ENCODE measurements at places on chromosomes 7 and 10.

GRCh38 chr7:92988051-92988450 is 129.7 kb downstream of the SAMD9 start:
- no peaks in the 10 kb centered on the region for H3K27me3 ChIP-seq
- H3K4me3 ChIP-seq: no peak overlapping the region
- H3K27ac ChIP-seq: no peak overlapping the region
- DNase-seq: no peak
- no peaks in the 10 kb centered on the region for H3K36me3 ChIP-seq
- H3K4me1 ChIP-seq: no peaks in the 10 kb centered on the region

DNA sequence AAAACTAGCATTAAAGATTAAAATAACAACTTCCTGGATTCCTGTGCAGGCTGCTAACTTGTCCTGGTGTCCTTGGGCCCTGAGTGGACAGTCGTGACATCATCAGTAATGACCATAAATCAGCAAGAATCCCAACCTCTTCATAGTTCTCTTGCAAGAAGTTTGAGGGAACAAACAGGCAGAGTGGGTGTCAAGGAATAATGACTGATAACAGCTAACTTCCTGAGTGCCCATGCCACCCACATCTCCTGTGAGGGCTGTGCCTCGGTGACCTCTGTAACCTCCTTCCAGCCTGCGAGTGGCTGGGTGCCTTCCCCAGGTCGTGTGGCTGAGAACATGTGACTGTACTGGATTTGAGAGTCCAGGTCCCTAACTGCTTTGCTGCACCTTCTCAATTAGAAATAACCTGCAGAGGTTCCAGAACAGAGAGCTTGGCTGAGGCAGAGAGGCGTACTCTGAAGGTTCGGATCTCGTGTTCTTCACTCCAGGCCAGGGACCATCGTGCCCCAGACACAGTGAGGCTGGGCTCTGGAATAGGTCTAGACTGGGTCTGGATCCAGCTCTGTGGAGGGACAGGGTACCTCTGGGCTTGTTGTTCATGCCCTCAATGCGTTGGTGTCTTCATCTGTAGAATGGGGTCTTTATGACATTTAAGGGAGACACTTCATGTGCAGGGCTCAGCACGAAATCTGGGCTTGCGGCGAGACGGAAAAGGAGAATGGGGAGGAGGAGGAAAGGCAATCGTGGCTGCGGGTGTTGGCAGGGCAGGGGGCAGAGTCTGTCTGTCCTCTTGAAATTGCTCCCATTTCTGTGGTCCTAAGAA is 313.1 kb upstream of the ZNF32 start:
- peak; percentile 15 for DNase-seq
- H3K4me3 ChIP-seq: no peak overlapping the region
- H3K27ac ChIP-seq: peak overlapping the region; percentile 14

DNA sequence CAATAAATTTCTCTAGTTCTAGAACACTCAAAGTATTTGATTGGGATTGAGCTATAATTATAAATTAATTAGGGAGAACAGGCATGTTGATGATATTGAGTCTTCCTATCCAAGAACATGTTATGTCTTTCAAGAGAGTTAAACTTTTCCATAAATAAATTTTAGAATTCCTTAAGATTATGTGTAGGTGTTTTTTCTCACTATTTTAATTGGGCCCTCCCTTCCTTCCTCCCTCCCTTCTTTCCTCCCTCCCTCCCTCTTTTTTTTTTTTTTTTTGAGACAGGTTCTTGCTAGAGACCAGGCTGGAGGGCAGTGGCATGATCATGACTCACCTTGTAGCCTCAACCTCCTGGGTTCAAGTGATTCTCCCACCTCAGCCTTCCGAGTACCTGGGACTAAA is 20.2 kb downstream of the EXOC6 start:
- H3K4me3 ChIP-seq: no peak overlapping the region
- no peaks in the 10 kb centered on the region for H3K36me3 ChIP-seq
- DNase-seq: no peak
- H3K4me1 ChIP-seq: no peaks in the 10 kb centered on the region
- no peak overlapping the region for H3K27ac ChIP-seq

- no peaks in the 10 kb centered on the region for H3K4me1 ChIP-seq
- peak overlapping the region; percentile 76 for H3K27ac ChIP-seq
- H3K27me3 ChIP-seq: no peaks in the 10 kb centered on the region
- DNase-seq: no peak
These were observed 41.6 kb upstream of the MET start for GRCh38 chr7:116630357-116630756.

DNA sequence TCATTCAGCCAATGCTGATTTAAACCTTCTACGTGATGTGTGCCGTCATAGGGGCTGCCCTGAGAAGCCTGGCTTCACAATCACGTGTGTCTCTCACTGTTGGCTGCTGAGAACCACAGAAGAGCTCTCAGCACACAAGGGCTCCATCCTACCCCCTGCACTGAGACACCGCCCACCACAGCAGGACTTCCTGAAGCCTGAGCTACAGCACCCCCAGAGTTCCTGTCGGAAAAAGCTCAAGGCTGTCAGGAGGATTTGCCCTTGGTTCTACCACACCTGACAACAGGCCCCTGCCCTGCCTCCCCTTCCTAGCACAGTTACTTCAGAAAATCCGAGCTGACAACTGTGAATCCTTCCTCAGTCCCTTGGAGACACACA is 191.9 kb downstream of the MAD1L1 start:
- H3K27me3 ChIP-seq: no peaks in the 10 kb centered on the region
- H3K36me3 ChIP-seq: peaks cover 3% of the 10 kb centered on the region
- no peak for DNase-seq
- H3K27ac ChIP-seq: no peak overlapping the region
- H3K4me3 ChIP-seq: no peak overlapping the region

- H3K4me1 ChIP-seq: peaks cover 9% of the 10 kb centered on the region
- H3K27me3 ChIP-seq: no peaks in the 10 kb centered on the region
- no peak overlapping the region for H3K4me3 ChIP-seq
These were observed 47.2 kb upstream of the RHEB start for GRCh38 chr7:151566897-151567320.

DNA sequence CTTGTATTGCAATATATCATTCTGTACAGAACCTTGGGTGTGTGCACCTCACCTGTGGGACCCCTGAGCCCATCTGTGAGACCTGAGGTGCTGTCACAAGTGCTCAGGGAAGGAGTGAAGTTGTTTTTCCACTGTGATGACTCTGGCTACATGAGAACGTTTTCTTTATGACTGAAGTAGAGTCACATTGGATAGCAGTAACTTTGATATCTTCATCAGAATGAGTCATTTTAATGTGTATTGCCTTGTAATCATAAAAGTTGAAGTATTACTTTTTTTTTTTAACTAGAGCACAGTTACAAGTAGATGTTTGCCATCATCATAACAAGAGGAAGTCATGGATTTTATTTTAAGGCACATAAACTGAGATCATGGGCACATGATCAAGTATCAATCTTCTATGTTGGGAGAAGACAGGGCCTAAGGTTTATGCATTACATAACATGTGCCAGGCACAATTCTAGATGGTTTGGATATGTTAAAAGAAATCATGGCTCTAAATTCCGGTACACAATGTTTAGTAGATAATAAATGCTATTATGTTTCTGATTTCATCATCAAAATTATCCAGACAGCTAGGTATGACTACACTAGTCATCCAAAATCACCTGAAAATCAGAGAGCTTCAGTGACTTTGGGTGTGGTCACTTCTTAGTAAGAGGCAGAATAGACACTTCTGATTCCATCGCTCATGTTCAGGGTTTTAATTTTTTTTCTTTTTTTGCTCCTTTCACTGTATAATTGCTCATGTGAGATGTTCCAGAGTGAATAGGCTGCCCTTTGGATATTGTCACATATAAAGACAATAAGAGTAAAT is 82.7 kb upstream of the KLF6 start:
- H3K27ac ChIP-seq: no peak overlapping the region
- no peaks in the 10 kb centered on the region for H3K27me3 ChIP-seq
- no peaks in the 10 kb centered on the region for H3K4me1 ChIP-seq

- DNase-seq: no peak
- no peak overlapping the region for H3K4me3 ChIP-seq
- no peaks in the 10 kb centered on the region for H3K27me3 ChIP-seq
These were observed 307.6 kb downstream of the GFRA1 start for GRCh38 chr10:115965376-115965775.

DNA sequence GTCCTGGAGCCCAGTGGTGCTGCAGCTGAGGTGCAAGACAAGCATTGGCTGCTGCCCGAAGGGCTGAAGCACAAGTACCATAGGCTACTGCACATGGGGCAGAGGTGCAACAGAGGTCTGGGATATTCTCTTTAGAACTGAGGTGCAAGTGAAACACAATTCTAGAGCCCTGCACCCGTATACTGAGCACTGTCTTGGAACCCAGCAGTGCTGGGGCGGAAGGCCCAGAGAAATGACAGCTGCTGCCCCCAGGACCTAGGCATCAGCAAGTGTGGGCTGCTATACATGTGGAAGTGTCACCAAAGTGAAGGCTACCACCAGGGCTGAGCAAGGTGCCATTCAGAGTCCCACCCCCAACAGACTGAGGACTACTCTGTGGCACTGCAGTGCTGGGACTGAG is 393.6 kb upstream of the STEAP1 start:
- no peaks in the 10 kb centered on the region for H3K27me3 ChIP-seq
- no peak overlapping the region for H3K4me3 ChIP-seq
- DNase-seq: no peak
- H3K4me1 ChIP-seq: no peaks in the 10 kb centered on the region
- H3K36me3 ChIP-seq: no peaks in the 10 kb centered on the region
- H3K27ac ChIP-seq: no peak overlapping the region

- peak within 1 kb of the TSS; percentile 68 for H3K4me3 ChIP-seq
- no peaks in the 10 kb centered on the region for H3K27me3 ChIP-seq
- H3K27ac ChIP-seq: peak within 1 kb of the TSS; percentile 87
- peaks cover 7% of the 10 kb centered on the region for H3K4me1 ChIP-seq
- H3K36me3 ChIP-seq: no peaks in the 10 kb centered on the region
These were observed at the start of gene KIF20B for GRCh38 chr10:89701242-89702120. KIF20B (plus strand) TSS chr10:89701590; CDS start chr10:89705295, 3,705 bp downstream.

- H3K36me3 ChIP-seq: no peaks in the 10 kb centered on the region
- H3K4me3 ChIP-seq: no peak overlapping the region
- DNase-seq: no peak
- no peak overlapping the region for H3K27ac ChIP-seq
- peaks cover 65% of the 10 kb centered on the region for H3K27me3 ChIP-seq
- H3K4me1 ChIP-seq: no peaks in the 10 kb centered on the region
These were observed 3.1 kb downstream of the CNPY1 start for GRCh38 chr7:155543011-155543876.

DNA sequence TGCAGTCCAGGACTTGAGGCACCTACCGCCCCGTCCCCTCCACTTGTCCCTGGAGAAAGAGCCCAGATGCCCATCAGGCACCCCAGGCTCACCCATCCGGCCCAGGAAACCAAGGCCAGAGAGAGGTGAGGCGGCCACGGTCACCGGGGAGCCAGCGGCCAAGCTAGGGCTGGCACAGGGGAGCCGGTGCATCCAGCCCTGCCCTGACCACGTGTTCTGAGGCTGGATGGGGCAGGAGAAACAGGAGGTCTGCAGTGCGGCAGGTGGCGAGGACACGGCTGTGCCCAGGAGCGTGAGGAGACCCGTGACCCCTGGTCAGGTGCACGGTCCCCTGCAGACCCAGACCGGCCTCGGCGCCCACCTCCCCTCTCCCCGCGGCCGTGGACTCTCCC is 27.6 kb downstream of the UNCX start:
- no peak overlapping the region for H3K27ac ChIP-seq
- DNase-seq: no peak
- H3K4me3 ChIP-seq: no peak overlapping the region
- H3K36me3 ChIP-seq: no peaks in the 10 kb centered on the region
- peaks cover 56% of the 10 kb centered on the region for H3K27me3 ChIP-seq

DNA sequence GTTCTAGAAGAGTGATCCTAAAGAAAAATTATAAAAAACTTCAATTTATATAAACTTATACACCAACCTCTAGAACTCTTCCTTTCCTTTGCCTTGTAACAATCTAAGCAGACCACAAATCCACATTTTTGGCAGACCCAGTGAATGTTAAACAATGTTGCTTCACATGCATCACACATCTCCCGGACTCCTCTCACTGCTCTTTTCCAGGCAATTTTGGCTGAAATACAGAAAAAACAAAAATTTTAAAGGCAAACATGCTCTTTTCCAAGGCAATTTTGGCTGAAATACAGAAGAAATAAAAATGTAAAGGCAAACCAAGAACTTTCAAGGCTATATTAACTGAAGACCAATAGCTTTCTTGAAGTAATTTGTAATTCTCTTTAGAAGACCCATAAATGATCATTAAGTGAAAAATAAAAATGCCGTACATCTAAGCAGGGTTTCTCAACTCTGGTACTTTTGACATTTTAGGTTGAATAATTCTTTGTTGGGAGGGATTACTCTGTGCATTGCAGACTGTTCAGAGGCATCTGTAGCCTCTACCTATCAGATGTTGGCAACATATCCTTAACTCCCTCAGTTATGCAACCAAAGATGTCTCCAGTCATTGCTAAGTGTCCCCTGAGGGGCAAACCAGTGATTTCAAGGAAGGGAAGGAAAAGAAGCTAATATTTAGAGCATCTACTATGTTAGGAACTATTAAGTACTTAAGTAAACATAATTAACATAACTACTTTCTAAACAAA is 64.4 kb downstream of the NRBF2 start:
- H3K36me3 ChIP-seq: peaks cover 18% of the 10 kb centered on the region
- no peaks in the 10 kb centered on the region for H3K27me3 ChIP-seq
- H3K4me1 ChIP-seq: peaks cover 7% of the 10 kb centered on the region
- H3K27ac ChIP-seq: peak overlapping the region; percentile 5

DNA sequence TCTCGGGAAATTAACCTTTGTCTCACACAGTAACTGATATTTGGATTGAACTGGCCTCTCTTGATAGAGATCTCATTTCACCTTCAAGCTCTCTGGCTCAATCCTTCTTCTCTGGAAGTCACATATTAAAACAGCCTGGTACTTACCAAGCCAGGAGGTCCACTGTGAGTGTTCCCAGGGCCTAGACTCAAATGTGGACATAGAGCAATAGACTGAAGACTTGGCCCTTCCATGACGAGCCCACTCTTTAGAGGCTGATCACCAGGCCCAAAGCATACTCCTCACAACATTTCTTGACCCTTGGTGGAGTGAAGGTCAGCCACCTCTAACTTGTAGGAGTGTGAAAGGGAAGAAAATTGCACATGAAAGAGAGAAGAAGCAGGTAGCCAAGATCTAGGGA is 38.5 kb downstream of the COL1A2 start:
- H3K36me3 ChIP-seq: peaks cover 20% of the 10 kb centered on the region
- peaks cover 8% of the 10 kb centered on the region for H3K27me3 ChIP-seq
- H3K27ac ChIP-seq: no peak overlapping the region

GRCh38 chr10:127973791-127974311 is 66.9 kb downstream of the PTPRE start:
- H3K27ac ChIP-seq: no peak overlapping the region
- no peak overlapping the region for H3K4me3 ChIP-seq
- peaks cover 34% of the 10 kb centered on the region for H3K4me1 ChIP-seq
- no peaks in the 10 kb centered on the region for H3K36me3 ChIP-seq
- no peaks in the 10 kb centered on the region for H3K27me3 ChIP-seq

DNA sequence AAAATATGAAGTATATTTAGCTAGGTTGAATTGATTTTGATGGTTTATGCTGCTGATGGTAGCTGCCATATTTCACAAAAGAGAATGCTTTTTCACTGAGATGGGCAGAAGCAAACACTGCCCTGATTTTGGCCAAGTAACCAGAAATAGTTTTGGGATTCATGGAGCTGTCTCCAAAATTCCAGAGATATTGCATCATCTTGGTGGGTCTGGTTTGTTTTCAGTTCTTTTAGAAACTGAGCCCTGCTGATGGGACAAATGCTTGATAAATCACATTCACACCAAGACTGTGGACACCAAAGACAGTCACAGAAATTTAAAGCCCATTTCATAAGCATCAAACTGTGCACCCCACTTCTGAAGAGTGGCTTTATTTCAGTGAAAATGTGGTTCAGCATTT is 140.5 kb downstream of the BICC1 start:
- no peak overlapping the region for H3K27ac ChIP-seq
- H3K36me3 ChIP-seq: no peaks in the 10 kb centered on the region
- peaks cover 12% of the 10 kb centered on the region for H3K4me1 ChIP-seq
- DNase-seq: no peak
- H3K27me3 ChIP-seq: no peaks in the 10 kb centered on the region

GRCh38 chr7:94080551-94080950 is 76.4 kb upstream of the BET1 start:
- no peak overlapping the region for H3K27ac ChIP-seq
- no peaks in the 10 kb centered on the region for H3K4me1 ChIP-seq
- H3K27me3 ChIP-seq: no peaks in the 10 kb centered on the region
- no peak overlapping the region for H3K4me3 ChIP-seq

Data from heart right ventricle (tissue), 16 donors.